ENCODE measurements at places on chromosomes 1 and 21. TPM values are rescaled to one million over a fixed set of nuclear protein-coding genes. Genes with fewer than 3 reads are reported as not detected.

DNA sequence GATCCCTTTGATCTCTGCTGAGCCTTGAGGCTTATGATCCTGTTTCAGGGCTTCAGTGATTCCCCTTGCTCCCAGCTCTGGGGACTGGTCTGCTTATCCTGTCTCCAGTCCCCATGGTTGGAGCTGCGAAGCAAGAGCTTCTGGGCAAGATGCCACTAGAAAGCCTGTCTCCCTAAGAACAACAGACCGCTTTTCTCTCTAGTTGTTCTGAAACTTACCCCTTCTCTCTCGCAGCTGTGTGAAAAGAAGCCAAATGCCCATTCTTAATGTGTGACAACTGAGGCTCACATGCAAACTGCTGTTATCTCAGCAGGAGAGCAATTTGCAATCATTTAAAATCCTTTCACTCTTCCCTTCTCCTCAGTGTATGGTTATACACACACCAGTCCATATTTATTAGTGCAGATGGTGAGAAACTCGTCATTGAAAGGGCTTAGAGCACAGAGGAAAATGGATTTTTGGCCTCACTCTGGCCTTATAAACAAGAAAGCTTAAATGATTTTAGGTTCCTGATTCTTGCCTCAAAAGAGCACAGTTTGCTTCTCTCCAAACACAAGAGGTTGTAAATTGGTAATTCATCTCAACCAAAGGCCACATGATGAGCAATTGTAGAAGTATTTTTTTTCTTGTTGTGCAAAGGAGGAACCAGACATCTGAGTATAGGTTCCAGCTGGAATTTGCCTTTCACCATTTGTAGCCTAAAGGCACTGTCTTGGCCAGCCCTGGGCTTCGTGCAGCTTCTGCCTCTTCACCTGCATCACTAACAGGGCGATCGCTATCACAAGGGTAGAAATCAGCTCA, 179.2 kb upstream of the LMO4 start:
- no peak for DNase-seq

DNA sequence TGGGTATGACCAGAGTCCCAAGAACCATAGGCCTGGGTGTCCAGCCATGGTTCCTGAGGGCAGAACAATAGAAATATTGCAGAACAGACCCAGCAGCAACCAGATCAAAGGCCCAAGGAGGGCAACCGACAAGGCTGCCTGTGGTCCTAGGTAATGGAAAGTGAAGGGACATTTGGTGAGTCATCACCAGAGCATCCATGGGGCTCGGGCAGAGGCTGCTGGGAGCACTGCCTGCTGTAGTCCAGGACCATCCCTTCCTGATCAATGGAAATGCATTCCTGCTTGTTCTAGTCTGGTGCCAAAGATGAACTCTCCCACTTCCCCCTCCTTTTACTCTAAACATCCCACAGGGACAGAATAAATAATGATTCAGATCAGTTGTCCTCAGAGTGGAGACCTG, 172.8 kb upstream of the CACNA1E start:
- DNase-seq = no peak

DNA sequence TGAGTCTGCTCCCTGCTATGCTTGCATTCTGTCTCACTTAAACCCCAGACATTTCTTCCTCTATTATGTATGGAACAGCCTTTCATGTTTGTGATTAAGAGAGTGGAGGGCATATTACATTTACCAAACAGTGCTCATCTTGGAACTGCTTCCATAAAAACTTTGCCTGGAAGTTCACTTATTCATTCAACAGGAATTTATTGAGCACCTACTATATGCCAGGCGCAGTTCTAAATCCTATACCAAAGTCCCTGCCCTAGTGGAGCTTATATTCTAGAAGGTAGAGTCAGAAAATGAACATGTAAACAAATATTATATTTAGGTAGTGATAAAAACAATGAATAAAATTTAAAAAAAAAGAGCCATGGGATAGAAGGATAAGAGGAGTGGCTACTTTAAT, 49.8 kb downstream of the KANK4 start:
- no peak for DNase-seq

DNA sequence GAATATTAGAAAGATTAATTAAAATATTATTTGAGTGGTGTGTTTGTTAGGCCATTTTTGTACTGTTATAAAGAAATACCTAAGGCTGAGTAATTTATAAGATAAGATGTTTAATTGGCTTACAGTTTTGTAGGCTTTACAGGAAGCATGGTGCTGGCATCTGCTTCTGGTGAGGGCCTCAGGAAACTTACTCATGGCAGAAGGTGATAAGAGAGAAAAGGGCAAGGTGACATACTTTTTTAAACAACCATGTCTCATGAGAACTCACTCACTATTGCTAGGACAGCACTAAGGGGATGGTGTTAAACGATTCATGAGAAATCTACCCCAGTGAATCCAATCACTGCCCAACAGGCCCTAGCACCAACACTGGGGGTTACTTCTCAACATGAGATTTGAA, 56.7 kb upstream of the RGS21 start:
- no peak for DNase-seq

GRCh38 chr21:34031835-34032370, 41.5 kb upstream of the MRPS6 start:
- DNase-seq = no peak

OR2G6 gene
- not detected for total RNA-seq

HCRTR1 gene
- total RNA-seq = not detected

PGBD2 gene
- total RNA-seq = 17.2 TPM
